Left renal pelvis (tissue), 4 donors: ENCODE measurements at places on chromosomes 11 and 22.

GRCh38 chr11:119051440-119052162 is 5.4 kb downstream of the HYOU1 start:
- no peak for DNase-seq

DNA sequence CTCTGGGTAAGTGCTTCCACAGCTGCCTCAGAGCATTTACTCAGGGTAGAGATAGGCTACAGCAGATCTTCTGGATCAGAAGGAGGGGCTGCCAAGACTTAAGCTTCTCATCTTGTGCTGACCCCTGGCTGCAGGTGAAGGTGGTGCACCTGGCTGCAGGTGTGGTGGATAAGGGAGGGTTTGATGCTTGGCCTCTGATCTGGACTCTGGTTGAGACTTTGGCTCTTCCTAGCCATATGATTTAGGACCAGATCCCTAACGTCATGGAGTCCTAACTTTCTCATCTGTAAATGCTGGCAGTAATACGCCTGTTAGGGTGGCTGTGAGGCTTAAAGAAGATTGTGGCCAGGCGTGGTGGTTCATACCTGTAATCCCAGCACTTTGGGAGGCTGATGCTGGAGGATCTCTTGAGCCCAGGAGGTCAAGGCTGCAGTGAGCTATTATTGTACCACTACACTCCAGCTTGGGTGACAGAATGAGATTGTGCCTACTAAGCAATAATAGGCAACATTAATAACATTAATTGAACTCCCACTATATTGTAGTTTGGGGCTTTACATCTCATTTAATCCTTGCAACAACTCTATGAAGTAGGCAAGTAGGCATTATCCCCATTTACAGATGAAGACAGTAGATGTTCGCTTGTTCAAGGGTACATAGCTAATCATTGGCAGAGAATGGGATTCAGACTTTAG is 10.7 kb downstream of the DTX4 start:
- DNase-seq: no peak

DNA sequence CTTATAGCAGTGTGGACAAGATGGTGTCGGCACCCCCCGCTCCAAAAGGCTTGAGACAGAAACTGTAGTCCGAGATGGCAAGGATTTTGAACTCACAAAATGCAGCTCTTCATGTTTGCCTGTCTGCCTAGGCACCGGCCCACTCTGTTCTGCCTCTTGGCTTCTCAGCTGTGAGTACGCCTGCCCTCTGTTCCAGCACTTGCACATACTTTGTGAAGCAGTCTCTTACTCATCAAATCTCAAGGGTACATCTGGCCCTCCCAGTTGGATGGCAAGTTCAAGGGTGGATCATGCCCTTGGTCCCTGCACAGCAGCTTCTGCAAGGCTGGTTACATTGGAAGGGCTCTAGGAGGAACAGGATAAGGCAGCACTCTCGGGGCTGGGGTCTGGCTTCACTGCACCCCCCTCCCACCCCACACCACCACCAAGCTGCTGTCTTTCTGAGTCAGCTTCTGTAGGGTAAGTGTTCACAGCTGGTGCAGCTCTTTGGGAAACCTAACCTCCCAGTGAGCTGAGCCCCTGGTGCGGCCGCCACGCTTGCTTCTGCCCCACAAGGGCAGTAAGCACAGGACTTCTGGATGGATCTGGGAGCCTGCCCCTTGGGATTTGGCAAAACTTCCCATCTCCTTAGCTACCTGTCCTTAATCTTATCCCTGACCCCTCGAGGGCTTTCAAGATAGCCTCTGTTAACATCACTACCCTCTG is 37.2 kb downstream of the FAM83F start:
- DNase-seq: no peak

DNA sequence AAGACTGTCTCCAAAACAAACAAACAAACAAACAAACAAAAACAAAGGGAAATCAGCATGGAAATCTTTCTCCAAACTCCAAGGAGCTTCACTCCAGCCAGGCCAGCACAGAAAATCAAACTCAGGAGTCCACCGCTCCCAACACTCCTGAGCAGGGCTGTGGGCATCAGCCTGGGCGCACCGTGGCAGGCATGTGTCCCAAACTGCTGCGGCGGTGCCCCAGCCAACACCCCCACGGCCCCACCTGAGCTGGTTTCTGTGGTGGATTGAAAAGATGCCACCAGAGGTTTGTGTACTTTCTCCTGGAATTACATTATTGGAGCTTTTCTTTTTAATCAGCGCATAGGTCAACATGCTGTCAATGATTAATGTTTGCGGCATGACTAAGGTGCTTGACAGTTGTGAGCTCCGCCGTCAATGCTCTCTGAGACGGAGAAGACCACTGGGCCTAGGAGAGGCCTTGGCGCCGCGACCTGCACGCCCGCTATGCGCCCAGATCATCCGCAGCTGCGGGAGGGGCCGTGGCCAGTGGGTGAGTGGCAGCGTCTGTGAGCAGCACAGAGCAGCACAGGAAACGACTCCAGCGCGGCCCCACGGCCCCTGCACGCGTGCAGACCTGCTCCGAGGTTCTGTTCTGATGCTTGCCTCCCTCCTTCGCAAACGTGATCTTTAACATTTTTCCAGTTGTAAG is 18.1 kb downstream of the DRD4 start:
- no peak for DNase-seq

- no peak for DNase-seq
These were observed 9.9 kb downstream of the NUMA1 start for GRCh38 chr11:72070491-72070890.

GRCh38 chr11:63144121-63144520 is at the start of gene SLC22A24:
TSS of gene SLC22A24 (minus strand) at chr11:63144221. CDS start at chr11:63143779, 442 bp downstream.
- DNase-seq: no peak

DNA sequence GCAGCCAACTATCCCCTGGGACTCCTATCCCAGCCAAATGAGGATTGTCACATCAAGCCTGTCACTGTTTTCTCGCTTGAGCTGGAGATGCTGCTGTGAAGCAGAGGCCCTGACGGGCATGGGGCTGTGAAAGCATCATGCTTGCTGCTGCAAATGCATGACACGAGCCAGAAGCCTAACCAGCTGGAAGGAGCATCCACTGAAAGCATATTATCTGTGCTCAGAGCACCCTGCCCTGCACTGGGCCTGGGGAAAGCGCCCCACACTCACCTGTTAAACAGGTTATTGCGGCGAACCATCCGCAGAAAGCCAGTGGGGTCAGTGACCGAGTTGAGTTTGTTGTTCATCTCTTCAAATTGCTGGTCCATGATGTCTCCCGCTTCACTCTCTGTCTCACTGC is 110.9 kb upstream of the PITPNB start:
- no peak for DNase-seq

- DNase-seq: no peak
These were observed 8.2 kb upstream of the YWHAH start for GRCh38 chr22:31935961-31936635.

DNA sequence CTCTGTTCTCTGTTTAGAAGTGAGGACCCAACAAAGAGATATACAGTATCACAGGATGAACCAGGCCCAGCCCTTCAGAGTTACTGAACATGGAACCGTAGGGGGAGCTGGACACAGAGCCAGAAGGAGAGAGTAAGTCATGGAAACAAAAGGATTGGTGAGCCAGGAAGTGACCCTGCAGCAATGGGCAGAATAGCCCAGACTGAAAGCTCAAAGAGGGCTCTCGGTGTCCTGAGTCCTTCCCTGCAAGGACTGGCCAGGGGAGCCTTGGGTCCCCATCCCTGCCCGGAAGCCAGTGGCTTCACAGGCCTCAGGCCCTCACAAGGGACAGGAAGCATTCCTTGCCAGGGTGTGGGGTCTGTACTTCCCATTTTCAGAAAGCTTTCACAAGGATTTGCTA is 150.6 kb downstream of the SPATA19 start:
- DNase-seq: no peak
